ENCODE measurements at places on chromosomes 5 and 9. TPM values are rescaled to one million over a fixed set of nuclear protein-coding genes. Genes with fewer than 3 reads are reported as not detected.

TRIP13 gene
- 18.2 TPM for total RNA-seq

PCDHGB2 gene
- 0.34 TPM for total RNA-seq

IL31RA gene
- total RNA-seq, result 3.6 TPM

OTP gene
- total RNA-seq, result 0.19 TPM

TMC1 gene
- total RNA-seq, result 0.43 TPM

SPINK6 gene
- not detected for total RNA-seq

CEL gene
- 3.6 TPM for total RNA-seq

DNA sequence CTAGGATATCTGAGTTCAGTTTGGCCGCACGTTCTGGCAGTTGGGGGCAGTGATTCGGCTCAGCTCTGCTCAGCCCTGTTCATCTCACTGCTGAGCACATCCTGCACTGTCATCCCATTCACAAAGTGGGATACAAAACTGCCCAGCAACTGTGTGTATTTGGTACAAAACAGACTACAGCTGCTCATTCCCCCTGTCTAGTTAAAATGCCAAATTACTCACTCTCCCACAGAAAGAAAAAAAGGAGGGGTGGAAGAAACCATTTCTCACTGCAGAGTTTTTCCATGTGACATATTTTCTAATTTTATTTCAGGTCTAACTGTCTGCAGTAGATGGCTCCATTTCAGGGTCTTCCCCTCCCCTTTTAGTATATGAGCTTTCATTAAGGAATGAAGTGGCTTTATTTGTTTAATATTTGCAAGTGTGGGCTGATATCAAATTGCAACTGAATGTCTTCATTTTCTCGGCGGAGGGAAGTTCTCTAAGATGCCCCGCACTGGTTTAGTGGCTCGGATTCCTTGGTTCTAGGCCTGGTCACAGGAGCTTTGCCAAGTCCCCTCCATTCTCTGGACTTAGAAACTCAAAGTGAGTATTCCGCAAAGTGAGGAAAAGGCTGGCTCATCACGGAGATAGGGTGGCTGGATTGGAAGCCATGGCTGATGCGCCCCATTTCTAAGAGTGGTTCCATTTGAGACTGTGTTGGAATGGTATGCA is 14.7 kb downstream of the COL15A1 start:
- no peak for DNase-seq
- H3K27me3 ChIP-seq, result peaks cover 23% of the 10 kb centered on the region
- no peak overlapping the region for H3K27ac ChIP-seq
- H3K4me1 ChIP-seq, result no peaks in the 10 kb centered on the region
- peaks cover 3% of the 10 kb centered on the region for H3K36me3 ChIP-seq
- no peak overlapping the region for H3K4me3 ChIP-seq

DNA sequence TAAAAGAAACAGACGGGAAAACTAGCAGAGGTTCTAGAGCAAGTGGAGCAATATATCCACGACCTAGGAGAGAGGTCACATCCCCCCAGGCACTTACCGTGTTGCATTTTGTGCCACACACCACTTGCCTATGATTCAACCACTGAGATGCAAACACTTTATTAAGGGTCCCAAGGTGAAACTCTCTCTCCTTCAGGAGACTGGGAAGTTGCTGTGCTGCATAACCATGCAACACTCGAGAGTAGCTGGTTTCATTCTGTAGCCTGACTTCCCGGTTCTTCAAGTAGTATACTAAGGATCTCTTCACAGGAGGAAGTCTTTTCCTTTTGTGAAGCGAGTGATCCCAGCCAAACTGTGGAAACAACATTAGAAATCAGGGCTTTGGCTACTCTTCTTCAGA is 1.6 kb downstream of the DCAF12 start:
- peaks cover 31% of the 10 kb centered on the region for H3K36me3 ChIP-seq
- no peak for DNase-seq
- peaks cover 51% of the 10 kb centered on the region for H3K4me1 ChIP-seq
- peak overlapping the region; percentile 99 for H3K27ac ChIP-seq
- H3K4me3 ChIP-seq, result peak overlapping the region; percentile 99

GRCh38 chr5:16618138-16618897 is 1.5 kb upstream of the RETREG1 start:
- H3K36me3 ChIP-seq, result peaks cover 4% of the 10 kb centered on the region
- H3K27me3 ChIP-seq, result no peaks in the 10 kb centered on the region
- peaks cover 37% of the 10 kb centered on the region for H3K4me1 ChIP-seq
- DNase-seq, result no peak
- no peak overlapping the region for H3K27ac ChIP-seq
- no peak overlapping the region for H3K4me3 ChIP-seq

DNA sequence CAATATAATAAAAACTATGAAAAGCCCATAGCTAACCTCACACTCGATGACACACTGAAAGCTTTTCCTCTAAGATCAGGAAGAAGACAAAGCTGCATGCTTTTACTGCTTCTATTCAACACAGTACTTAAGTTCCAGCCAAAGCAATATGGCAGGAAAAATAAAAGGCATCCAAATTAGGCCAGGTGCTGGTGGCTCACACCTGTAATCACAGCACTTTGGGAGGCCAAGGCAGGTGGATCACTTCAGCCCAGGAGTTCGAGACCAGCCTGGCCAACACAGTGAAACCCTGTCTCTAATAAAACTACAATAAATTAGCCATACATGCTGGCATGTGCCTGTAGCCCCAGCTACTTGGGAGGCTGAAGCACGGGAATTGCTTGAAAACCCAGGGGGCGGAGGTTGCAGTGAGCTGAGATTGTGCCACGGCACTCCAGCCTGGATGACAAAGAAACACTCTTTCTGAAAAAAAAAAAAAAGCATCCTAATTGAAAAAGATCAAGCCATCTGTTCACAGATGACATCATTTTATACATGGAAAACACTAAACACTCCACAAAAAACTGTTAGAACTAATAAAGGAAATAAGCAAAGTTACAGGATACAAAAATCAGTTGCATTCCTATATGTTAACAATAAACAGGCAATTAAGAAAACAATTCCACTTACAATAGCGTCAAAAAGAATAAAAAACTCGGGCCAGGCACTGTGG is 17.9 kb downstream of the ZFR start:
- DNase-seq, result no peak
- H3K36me3 ChIP-seq, result peaks cover 44% of the 10 kb centered on the region
- H3K4me3 ChIP-seq, result no peak overlapping the region
- no peak overlapping the region for H3K27ac ChIP-seq
- H3K4me1 ChIP-seq, result peaks cover 53% of the 10 kb centered on the region

DNA sequence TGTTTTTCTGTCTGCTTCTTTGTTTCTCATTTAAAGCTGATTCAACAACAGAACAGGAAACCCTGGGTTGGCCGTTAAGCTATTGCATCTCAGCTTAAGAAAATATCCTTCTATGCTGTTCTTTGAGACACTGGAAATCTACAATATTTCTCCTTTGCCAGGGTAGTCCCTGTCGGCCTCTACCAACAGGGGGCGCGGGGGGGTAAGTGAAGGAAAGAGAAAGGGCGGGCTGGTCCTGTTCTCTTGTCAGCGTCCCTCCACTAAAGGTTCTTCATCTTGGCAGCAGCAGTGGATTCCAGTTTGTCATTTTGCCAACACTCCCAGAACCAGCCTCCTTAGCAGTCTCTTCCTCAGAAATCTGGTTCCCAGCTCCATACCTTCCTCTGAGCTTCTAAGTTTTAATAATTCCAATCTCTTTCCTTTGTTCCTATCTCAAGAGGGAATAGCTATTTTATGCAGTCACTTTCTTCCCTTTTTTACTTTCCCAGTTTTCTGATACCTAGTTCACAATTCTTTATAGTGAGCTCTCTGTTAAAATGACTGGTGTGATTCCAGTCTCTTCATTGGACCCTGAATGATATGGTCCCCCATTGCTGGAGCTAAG is 222.3 kb downstream of the GLIS3 start:
- DNase-seq, result peak; percentile 55
- H3K4me3 ChIP-seq, result no peak overlapping the region
- no peak overlapping the region for H3K27ac ChIP-seq

DNA sequence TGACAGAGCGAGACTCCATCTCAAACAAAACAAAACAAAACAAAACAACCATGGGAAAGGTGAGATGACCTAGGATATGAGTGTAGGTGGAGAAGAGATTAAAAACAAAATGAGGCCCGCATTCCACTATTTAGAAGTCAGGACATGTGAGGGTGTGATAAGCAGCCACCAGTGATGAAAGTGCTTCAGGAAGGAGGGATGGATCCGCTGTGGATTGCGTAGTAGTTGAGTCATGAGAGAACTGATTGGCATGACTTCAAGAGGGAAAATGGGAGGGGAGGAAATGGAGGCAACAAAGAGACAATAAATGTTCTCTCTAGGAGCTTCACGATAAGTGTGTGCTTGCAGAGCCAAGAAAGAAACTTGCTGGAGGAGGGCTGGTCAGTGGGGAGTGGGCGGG is 367.6 kb downstream of the ARL15 start:
- no peaks in the 10 kb centered on the region for H3K36me3 ChIP-seq
- H3K27ac ChIP-seq, result no peak overlapping the region
- no peaks in the 10 kb centered on the region for H3K4me1 ChIP-seq
- H3K4me3 ChIP-seq, result no peak overlapping the region
- no peaks in the 10 kb centered on the region for H3K27me3 ChIP-seq

- no peaks in the 10 kb centered on the region for H3K27me3 ChIP-seq
- H3K4me1 ChIP-seq, result no peaks in the 10 kb centered on the region
- no peak overlapping the region for H3K27ac ChIP-seq
- DNase-seq, result no peak
- H3K4me3 ChIP-seq, result no peak overlapping the region
These were observed 276.0 kb upstream of the RGMB start for GRCh38 chr5:98497418-98497817.

GRCh38 chr5:98742396-98743073 is 30.9 kb upstream of the RGMB start:
- no peak for DNase-seq
- no peak overlapping the region for H3K4me3 ChIP-seq
- H3K27ac ChIP-seq, result no peak overlapping the region
- H3K4me1 ChIP-seq, result no peaks in the 10 kb centered on the region
- H3K36me3 ChIP-seq, result peaks cover 2% of the 10 kb centered on the region
- peaks cover 34% of the 10 kb centered on the region for H3K27me3 ChIP-seq

DNA sequence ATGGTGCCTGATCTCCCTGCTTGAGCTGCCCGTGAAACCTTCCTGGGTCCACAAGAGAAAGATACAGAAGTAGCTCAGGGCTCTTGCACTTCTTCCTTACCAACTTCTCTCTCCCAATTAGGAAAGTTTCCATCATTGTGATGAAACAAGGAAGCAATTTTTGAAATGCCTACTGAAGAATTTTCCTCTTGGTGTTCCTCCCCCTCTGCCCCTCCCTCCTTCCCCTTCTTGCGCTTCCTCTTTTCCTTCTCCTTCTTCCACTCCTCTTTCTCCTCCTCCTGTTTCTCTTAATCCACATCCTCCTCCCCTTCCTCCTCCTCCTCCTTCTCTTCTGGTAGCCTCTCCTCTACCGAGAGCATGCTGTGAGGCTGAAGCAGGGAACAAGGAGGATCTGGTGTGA is 36.3 kb upstream of the OTULINL start:
- peaks cover 2% of the 10 kb centered on the region for H3K36me3 ChIP-seq
- no peaks in the 10 kb centered on the region for H3K27me3 ChIP-seq
- no peak overlapping the region for H3K27ac ChIP-seq
- H3K4me1 ChIP-seq, result peaks cover 7% of the 10 kb centered on the region

DNA sequence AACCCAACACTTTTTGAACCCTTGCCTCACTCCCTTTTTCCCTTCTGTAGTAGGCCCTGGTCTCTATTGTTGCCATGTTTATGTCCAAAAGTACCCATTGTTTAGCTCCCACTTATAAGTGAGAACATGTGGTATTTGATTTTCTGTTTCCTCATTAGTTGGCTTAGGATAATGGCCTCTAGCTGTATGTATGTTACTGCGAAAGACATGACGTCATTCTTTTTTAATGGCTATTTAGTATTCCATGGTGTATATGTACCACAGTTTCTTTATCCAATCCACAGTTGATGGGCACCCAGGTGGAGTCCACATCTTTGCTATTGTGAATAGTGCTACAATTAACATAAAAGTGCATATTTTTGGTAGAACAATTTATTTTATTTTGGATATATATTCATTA is 90.3 kb upstream of the PTPRD start:
- no peaks in the 10 kb centered on the region for H3K27me3 ChIP-seq
- DNase-seq, result no peak
- no peaks in the 10 kb centered on the region for H3K36me3 ChIP-seq
- no peak overlapping the region for H3K27ac ChIP-seq

DNA sequence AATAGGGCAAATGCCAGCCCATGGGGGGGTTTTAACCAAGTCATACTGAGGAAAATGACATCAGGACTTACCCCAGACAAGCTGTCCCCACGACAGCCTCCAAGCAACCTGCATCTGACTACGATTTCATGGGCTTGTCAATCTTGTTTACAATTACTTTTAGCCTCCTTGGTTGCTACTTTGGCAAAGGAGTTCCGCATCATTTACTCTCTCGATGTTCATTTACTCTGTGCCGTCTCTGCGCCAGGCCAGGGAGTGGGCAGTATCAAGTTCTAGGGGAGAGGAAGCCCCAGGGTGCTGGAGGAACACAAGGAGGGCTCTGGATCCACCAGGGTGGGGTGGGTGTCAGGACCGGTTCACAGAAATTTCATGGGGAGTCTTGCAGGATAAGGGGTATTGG is 23.9 kb downstream of the PTPN3 start:
- no peak overlapping the region for H3K4me3 ChIP-seq
- H3K4me1 ChIP-seq, result peaks cover 13% of the 10 kb centered on the region
- no peak overlapping the region for H3K27ac ChIP-seq
- DNase-seq, result no peak
- H3K36me3 ChIP-seq, result no peaks in the 10 kb centered on the region

DNA sequence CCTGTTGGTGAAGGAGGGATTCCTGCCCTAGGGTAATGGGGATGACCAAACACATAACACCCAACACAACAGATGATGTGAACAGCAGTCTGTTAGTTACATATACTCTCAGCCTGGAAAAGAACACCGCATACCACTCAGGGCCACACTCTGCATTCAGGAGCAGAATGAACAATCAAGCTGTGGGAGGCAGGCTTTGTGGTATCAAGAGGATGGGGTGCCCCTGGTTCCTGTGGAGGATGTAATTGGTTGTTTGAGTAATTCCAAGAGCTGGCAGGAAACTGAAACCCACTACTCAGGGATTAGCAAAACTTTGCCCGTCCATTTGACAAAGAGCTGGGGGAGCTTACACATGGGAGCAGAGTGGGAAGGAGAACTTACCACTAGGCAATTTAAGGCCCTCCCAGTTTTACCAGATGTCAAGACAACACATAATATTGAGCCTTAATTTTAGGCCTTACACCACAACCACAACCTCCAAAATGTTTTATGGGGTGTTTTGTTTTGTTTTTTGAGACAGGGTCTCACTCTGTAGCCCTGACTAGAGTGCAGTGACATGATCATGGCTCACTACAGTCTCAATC is 15.6 kb upstream of the PRKAA1 start:
- peaks cover 18% of the 10 kb centered on the region for H3K4me1 ChIP-seq
- peak; percentile 66 for DNase-seq
- peak overlapping the region; percentile 87 for H3K27ac ChIP-seq
- no peaks in the 10 kb centered on the region for H3K27me3 ChIP-seq
- peaks cover 2% of the 10 kb centered on the region for H3K36me3 ChIP-seq

- no peak overlapping the region for H3K4me3 ChIP-seq
- H3K4me1 ChIP-seq, result peaks cover 18% of the 10 kb centered on the region
- DNase-seq, result no peak
- H3K36me3 ChIP-seq, result no peaks in the 10 kb centered on the region
These were observed 108.8 kb downstream of the HMHB1 start for GRCh38 chr5:143920772-143921171.

Measured in activated T-cell treated with anti-CD3 and anti-CD28 coated beads, Interleukin-2, amount 50 U/mL, for 72 hours (primary cell).